Astrocyte (in vitro differentiated cells and primary cell): ENCODE measurements at places on chromosomes 1 and 21. TPM values are rescaled to one million over a fixed set of nuclear protein-coding genes. Genes with fewer than 3 reads are reported as not detected.

The APOBEC4 gene
- total RNA-seq = not detected in 2 replicates

The NGF gene
- total RNA-seq = 12.5 and 12.9 TPM in 2 replicates

The SRM gene
- 220 and 225 TPM in 2 replicates for total RNA-seq

The C1orf167 gene
- total RNA-seq = not detected in 2 replicates

The UTS2 gene
- not detected in 2 replicates for total RNA-seq

The SPRR5 gene
- not detected in 2 replicates for total RNA-seq

The MYOC gene
- not detected in 2 replicates for total RNA-seq

The TAS1R3 gene
- 0.41 and 0.50 TPM in 2 replicates for total RNA-seq

The FCRL6 gene
- not detected in 2 replicates for total RNA-seq

The GRHL3 gene
- 2.6 and 6.9 TPM in 2 replicates for total RNA-seq

The EXO1 gene
- total RNA-seq = 2.9 and 3.8 TPM in 2 replicates

The NUDT4B gene
- 0.79 and 1.2 TPM in 2 replicates for total RNA-seq

The LCE2C gene
- not detected in 2 replicates for total RNA-seq

The EFNA1 gene
- 11.3 and 16.4 TPM in 2 replicates for total RNA-seq

The SYNC gene
- total RNA-seq = 20.6 and 23.7 TPM in 2 replicates

The TAS1R1 gene
- total RNA-seq = not detected in 2 replicates
